ENCODE measurements at places on chromosomes 2 and 18.

- no peak for DNase-seq
Measured at GRCh38 chr2:191506515-191506914, 171.4 kb upstream of the NABP1 start.

DNA sequence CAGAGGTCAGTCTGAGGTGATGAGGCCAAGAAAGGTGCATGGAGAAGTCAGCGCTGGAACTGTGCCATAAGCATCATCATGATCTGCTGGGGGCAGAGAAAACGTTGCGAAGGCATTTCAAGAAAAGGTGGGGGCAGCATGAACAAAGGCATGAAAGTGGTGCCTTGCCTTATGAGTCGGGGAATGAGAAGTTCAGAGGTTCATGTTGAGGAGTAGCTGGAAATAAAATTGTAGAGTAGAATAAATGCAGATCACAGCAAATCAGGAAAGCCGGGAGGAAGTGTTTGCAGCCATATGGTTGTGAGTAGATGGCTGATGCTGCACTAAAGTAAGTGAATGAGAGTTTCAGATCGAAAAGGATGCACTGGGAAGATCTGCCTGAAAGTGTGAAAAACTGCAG is 72.1 kb upstream of the ARL5A start:
- no peak for DNase-seq

- DNase-seq = no peak
Measured at GRCh38 chr2:190649035-190649797, at the start of gene NAB1. TSS of gene NAB1 (plus strand) at chr2:190649083. CDS start at chr2:190659177, 10,094 bp downstream.

DNA sequence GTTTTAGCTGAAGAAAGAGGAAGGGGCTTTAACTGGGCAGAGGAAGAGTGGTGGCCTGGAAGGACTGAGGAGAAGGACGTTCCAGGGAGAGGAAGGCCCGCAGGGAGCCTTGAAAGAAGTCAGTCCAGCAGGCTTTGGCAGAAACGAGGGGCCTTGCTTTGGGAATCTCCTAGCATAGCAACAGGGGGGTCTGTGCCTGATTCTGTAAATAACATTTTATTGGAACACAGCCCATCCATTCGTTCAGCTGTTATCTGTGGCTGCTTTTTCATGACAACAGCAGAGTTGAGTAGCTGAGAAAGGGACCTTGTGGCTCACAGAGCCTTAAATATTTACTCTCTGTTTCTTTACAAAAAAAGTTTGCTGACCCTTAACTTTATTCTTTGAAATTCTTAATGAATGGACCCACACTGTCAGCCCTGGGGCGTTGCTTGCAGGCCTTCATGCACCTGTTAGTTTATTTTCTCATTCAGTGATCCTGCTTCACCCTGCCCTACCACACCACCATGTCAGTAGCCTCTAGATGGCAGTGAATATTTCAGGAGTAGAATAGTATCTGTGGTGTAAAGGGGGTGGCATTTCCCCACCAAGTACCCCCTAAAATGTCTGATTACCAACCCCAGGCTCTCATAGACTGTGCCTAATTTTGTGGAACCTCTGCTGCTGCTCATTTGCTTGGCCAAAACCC is 61.0 kb downstream of the MGAT5 start:
- no peak for DNase-seq

DNA sequence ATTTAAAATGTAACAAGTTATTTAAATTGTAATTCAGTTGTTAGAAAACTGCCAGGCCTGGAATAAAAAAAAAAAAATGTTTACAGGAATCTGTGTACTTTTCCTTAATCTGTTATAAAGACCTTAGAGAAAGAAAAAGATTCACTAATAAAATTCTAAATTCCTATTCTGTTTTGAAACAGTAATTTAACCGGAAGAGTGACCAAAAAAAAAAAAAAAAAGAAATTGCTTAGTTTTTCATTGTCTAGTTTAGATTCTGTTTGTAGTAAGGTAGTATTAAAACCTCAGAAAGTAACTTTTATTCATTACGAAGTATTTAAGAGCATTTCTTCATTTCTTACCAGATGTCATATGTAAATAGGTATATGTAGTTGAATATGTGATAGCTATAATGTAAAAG is 2.5 kb downstream of the REL start:
- DNase-seq = no peak

DNA sequence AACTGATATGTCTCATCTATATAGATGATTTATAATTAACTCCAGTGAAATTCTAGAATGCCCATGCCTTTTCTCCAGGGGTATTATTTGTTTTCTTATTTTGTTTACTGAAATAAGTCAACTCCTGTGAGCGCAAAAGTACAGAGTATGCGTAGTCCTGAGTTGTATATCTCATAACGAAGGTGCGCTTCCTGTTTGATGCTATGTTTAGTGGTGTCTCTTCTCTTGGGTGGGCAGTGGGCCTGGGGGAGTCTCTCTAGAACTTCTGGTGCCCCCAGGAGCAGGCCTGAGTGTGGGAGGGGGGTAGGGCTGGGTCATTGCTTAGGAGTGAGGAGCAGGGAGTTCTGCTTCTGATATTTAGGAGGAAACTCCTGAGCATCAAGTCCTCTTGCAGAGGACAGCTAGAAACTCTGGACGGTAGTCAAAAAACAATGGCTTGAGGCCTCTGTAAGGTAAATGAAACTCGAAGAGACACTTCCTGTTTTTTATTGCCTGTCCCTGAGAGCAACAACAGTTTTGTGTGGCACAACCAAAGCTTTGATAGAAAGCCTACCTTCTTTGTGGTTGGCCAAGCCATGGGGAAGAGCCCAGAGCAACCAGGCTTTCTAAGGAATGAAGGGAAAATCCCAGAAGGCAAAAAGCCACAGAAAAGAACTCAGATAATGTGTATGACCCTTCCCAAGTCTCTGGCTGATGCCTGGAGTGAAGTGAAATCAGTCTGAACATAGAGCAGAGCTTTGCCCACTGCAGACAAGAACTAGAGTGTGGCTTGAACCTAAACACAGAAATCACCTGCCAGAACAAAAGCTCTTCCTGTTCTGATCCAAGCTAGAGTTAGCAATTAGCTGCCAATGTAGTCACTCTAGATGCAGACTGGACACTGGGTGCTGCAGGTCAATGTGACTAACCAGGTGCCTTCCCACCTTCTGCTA is 8.5 kb upstream of the SP140L start:
- no peak for DNase-seq

DNA sequence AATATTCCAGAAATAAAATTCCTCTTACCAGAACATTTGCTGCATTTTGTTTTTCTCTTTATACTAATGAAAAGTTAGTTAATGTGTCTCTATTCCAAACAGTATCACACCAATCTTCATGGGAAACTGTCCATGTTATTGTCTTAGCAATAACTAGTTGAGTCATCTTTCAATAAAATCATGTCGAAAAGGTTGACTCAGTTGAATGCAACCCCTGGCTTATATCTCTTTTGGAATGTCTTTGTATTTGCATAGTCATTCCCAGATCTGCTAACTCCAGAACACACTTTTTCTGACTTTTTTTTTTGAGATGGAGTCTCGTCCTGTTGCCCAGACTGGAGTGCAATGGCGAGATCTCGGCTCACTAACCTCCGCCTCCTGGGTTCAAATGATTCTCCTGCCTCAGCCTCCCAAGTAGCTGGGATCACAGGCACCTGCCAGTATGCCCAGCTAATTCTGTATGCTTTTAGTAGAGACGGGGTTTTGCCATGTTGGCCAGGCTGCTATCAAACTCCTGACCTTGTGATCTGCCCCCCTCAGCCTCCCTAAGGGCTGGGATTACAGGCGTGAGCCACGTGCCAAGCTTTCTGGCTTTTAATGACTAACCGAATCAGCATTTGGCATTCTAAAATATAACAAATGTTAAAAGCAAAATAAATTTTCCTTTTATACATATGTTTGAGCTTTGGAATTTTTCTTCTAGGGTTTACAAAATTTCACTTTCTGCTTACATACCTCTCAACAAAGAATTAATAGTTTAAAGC is 133.2 kb upstream of the GULP1 start:
- DNase-seq = no peak

GRCh38 chr2:173086518-173087213 is 11.0 kb downstream of the MAP3K20 start:
- DNase-seq = no peak
